ENCODE measurements at places on chromosomes 6 and 20. TPM values are rescaled to one million over a fixed set of nuclear protein-coding genes. Genes with fewer than 3 reads are reported as not detected.

Gene HIVEP1
- total RNA-seq, result 47.0 TPM

Gene ID1
- 26.0 TPM for total RNA-seq

Gene ADGB
- 0.31 TPM for total RNA-seq

Gene CNR1
- total RNA-seq, result 344 TPM

Gene CDSN
- total RNA-seq, result not detected

Gene ZKSCAN3
- 12.8 TPM for total RNA-seq

Gene STX7
- total RNA-seq, result 78.3 TPM

Gene SLC22A16
- total RNA-seq, result not detected

Gene OPN5
- not detected for total RNA-seq

Gene PLAGL1
- total RNA-seq, result 43.8 TPM

Gene MCCD1
- not detected for total RNA-seq

Gene PAX1
- total RNA-seq, result not detected

Gene CLDN20
- not detected for total RNA-seq

Gene FOXP4
- 3.4 TPM for total RNA-seq

Gene ADAM33
- 3.8 TPM for total RNA-seq

Gene ADGRF1
- total RNA-seq, result not detected

Gene TMEM200A
- total RNA-seq, result 25.0 TPM

Gene RFX6
- total RNA-seq, result not detected

Gene UBE3D
- total RNA-seq, result 21.3 TPM

Gene TMEM244
- not detected for total RNA-seq

Gene RAET1G
- total RNA-seq, result not detected

Gene ARMC2
- total RNA-seq, result 17.2 TPM

Gene SPTLC3
- total RNA-seq, result 0.63 TPM

Gene ZNF165
- 0.94 TPM for total RNA-seq

Gene PBOV1
- total RNA-seq, result not detected

Gene MYCT1
- 2.2 TPM for total RNA-seq

Gene ARFGEF2
- total RNA-seq, result 30.4 TPM

Gene MRPS26
- total RNA-seq, result 27.5 TPM

Gene COL12A1
- total RNA-seq, result 67.3 TPM

Gene ASIP
- not detected for total RNA-seq

Gene HRH3
- 0.31 TPM for total RNA-seq

Gene PTK7
- total RNA-seq, result 43.8 TPM

Gene C6orf58
- 2.2 TPM for total RNA-seq

Gene ANGPT4
- not detected for total RNA-seq

Gene SYTL3
- total RNA-seq, result 2.5 TPM

Gene HSPA1A
- total RNA-seq, result 170 TPM

Gene MUCL3
- not detected for total RNA-seq

Gene SAMD3
- total RNA-seq, result 15.3 TPM

Gene WFDC2
- 4.4 TPM for total RNA-seq

Gene MICA
- total RNA-seq, result 0.63 TPM

Gene MDN1
- total RNA-seq, result 59.5 TPM

Gene HLA-DMA
- 1.6 TPM for total RNA-seq

Gene HLA-DPB1
- 1.9 TPM for total RNA-seq

Gene BTN1A1
- not detected for total RNA-seq

Gene THBS2
- total RNA-seq, result 8.5 TPM

Gene SMLR1
- not detected for total RNA-seq

Gene ZC2HC1B
- not detected for total RNA-seq

Gene SLC24A3
- 16.0 TPM for total RNA-seq

Gene GSTA3
- not detected for total RNA-seq

Gene UST
- total RNA-seq, result 29.4 TPM

Gene CFAP206
- 3.1 TPM for total RNA-seq

Measured in parietal lobe (tissue), 2 donors.